ENCODE measurements at places on chromosomes 6 and 20.

- DNase-seq: no peak
These were observed 74.1 kb downstream of the FAM83B start for GRCh38 chr6:54920628-54921027.

DNA sequence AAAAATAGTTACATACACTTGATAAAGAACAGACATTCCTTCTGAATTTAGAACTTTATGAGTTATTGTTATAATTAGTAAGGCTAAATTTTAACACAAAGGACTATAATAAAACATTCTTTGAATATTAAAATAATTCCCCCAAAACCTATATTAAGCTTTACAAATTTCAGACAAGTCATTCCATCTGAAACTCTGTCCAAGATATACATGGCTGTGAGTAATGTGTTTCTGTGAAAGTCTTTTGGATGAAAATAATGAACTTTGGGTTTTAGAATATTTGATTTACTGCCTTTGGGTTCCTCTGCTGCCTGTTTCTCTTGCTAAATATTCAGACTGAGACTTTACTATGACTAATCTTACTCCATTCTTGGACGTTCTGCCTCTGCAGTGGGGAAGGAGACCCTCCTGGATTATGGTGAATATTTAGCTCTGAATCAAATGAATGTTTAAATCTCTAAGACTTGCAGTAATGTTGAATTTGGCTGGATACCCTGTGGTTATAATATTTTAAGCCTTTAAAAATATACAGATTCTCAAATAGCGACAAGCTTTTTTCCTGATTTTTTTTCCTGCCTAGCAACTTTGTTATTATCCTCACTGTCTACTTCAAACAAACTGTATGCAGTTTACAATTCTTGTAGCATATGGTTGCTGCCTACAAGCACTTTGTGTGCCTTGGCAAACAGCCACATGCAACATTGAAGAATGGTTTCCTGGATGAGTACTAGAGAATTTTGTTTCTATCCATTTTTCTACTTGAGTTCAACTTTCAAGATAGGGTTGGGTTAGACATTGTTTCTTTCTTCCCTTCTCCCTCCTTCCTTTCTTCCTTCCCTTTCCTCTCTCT, 51.4 kb downstream of the TXLNB start:
- no peak for DNase-seq

DNA sequence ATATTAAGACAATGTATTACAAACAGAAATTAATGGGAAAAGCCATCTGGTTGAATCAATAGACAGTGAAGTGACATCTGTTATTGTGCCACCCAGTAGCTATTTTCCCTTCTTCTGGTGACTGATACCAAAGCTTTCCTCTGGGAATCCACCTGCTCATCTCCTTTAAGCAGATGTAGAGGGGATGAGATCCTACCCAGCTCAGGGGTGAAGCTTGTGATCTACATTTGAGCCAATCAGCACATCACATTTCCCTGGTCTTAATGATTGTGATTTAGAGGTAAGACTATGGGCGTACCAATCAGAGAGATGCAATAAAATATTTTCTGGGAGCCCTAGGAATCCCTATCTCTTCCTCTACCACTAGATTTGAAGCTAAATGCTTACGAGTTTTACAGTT, 782.9 kb downstream of the PTPRT start:
- no peak for DNase-seq

- DNase-seq: no peak
These were observed 129.7 kb downstream of the PLG start for GRCh38 chr6:160831739-160832138.

DNA sequence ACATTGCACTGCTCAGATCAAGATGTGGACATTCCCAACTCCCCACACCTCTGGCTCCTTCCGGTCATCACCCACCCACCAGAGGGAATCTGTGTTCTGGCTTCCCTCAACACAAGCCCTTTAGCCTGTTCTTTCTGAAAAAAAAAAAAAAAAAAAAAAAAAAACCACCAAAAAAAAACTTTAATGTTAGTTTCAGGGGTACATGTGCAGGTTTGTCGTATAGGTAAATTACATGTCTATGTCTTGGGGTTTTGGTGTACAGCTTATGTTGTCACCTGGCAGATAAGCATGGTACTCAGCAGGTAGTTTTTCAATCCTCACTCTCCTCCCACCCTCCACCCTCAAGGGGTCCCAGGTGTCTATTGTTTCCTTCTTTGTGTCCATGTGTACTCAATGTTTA, 135.8 kb upstream of the FOXA2 start:
- DNase-seq: no peak

- no peak for DNase-seq
These were observed 85.3 kb downstream of the JARID2 start for GRCh38 chr6:15331143-15331542.

DNA sequence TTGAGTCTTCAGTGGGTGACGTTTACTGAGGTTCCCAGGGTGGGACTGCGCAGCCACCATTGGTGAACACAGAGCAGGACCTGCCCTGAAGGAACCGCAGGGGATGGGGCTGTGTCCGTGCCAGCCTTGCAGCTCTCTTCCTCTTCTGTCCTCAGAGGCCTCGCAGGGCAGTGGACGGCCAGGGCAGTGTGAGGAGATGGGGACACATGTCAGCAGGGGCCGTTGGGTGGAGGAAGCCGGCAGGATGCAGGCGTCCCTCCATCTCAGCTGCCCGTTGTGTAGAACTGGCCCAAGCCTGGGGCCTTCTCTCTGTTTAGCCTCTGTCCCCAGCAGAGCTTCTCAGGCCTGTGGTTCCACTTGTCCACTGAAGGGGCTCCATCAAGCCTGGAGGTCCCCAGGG, 53.6 kb upstream of the SMOC2 start:
- no peak for DNase-seq

- no peak for DNase-seq
These were observed 165.2 kb downstream of the DLL1 start for GRCh38 chr6:170125456-170126300.

DNA sequence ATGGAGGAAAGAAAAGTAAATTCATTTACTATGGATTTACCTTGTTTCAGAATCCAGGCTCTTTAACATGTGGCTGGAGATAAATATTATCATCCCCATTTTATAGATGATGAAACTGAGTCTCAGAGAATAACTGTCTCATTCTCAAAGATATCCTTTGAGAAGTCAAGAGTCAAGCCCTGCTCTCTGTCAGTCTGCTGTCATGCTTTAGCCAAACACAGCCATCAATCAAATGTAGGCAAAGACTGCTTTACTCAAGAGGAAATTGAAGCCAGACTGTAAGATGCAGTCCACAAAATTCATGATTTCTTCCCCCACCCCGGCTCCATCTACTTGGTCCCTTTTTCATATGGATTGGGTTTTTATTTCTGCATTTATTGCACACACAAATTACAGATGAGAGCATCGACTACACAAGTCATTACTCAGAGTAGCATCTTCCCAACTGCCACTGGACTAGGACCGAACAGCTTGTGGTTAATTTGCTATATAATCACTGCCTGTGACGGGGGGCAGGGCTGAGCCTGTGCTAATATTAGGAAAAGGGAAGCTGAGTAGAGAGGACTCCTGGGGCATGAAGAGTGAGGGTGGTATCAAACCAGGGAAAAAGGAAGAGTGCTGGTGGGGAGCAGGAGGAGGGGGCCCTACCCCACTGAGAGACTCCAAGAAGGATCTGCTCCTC, 102.7 kb upstream of the TOP1 start:
- DNase-seq: no peak

DNA sequence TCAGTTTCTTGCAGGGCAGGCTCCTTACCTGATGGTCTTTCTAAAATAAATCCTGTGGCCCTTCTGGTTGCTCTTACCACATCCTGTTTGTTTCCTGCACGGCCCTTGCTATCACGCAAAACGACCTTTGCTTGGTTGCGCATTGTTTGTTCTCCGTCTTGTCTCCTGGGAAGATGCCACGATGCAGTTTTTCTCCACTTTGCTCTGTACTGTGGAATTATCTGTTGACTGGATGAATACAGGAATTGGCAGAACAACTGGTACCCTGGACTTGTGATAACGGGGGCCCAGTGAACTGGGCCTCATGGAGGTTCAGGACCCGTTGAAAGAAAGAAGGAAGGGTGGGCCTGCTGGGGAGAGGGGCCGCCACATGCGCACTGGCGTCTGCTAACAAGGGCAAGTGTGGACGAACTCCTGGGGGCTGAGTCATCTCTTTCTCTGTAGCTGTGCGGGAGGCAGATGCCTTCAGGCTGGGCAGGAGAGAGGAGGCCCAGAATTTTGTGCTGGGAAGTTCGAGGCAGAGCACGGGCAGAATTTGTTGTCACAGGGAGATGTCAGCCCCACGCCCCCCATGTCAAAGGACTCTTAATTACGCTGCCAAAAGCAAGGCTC, 139.9 kb downstream of the BMP7 start:
- DNase-seq: no peak

DNA sequence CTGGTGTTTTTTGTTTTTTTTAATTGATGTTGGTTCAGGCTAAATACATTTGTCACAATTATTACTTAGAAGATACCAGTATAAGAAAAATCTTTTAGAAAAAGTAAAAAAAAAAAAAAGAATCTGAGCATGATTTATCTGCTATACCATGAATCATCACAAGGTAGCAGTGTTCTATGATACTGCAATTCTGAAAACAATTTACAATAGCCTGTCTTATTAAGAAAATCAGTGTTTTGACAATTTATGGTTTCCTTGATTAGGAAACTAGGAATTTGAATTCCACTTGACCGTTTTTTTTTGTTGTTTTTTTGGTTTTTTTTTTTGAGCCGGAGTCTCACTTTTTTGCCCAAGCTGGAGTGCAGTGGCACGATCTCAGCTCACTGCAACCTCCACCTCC, 9.3 kb upstream of the MAK start:
- no peak for DNase-seq

- DNase-seq: no peak
These were observed 5.9 kb downstream of the TMEM239 start for GRCh38 chr20:2822073-2822472.

DNA sequence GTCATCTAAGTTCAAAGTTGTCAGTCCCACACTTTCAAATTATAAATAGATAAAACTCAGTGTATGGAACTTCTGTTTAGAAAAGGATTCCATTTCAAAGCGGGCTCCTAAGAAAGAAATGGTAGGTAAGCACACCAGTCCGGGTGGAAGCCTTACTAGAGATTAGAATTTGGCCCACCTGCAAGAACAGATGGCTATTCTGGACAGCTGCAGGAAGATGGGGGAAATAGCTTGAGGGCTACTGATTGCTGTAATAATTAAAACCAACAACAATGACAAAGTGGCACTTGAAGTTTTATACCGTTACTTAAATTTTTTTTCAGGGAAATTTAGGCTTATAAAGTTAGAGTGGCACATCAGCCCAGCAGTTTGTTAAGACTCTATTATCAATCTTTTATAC, 83.3 kb downstream of the HIVEP2 start:
- no peak for DNase-seq

GRCh38 chr6:128516514-128516898, 3.9 kb downstream of the PTPRK start:
- no peak for DNase-seq

DNA sequence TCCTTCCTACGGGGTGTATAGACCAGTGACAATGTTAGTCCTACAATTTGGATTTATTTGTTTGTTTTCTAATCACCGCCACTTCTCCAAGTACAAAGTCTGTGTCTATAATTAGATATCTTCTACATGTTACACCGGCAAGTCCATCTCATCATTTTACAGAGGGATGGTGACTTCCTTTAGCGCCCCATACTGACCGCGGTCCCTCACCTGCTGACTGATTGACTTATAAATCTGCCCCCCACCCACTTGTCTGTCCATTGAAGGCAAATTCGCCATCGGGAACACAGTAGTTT, 8.9 kb upstream of the NR2E1 start:
- DNase-seq: no peak

GRCh38 chr6:75084018-75084417, 121.8 kb downstream of the COL12A1 start:
- no peak for DNase-seq

DNA sequence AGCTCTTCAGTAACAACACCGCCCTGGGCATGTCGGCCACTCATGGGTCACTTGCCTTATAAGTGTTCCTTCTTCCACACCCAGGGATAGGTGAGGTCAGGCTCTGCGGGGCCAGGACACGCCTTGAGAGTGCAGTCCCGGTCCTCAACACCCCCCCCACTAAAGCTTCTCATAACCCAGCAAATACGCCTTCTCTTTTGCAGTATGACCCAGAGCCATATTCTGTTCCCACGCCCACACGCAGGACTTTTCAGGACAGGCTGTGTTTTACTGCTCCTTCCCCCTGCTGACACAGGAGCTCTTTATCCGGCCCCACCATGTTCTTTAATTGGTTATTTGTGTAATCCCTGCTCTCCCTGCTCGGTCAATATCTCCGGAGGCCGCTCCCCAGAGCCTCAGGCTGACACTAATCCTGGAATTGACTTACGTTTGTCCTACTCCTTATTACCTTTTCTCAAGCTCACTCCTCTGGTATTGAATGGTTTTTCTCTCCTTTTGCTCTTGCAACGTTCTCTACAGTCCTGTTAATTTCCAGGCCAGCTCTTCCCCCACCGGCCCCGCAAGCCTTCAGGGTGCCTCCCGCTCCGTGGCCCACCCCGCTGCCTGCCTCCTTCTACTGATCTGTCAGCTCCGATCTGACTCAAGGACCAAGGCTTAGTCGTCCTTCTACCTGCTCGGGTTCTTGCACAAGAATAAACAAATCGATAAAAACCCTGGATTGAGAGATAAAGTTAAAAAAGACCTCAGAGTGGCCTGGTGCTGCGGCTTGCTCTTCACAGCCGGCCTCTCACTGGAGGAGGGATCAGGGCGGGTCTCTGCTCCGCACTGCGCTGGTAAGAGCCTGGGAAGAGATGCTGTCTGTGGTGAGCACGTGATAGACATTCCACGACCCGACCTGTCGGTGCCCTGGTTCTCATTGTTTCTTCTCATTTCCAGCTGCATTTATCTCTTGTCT, 357.5 kb downstream of the ZFAND3 start:
- DNase-seq: no peak

- no peak for DNase-seq
These were observed 16.5 kb downstream of the KPNA5 start for GRCh38 chr6:116697480-116697879.

DNA sequence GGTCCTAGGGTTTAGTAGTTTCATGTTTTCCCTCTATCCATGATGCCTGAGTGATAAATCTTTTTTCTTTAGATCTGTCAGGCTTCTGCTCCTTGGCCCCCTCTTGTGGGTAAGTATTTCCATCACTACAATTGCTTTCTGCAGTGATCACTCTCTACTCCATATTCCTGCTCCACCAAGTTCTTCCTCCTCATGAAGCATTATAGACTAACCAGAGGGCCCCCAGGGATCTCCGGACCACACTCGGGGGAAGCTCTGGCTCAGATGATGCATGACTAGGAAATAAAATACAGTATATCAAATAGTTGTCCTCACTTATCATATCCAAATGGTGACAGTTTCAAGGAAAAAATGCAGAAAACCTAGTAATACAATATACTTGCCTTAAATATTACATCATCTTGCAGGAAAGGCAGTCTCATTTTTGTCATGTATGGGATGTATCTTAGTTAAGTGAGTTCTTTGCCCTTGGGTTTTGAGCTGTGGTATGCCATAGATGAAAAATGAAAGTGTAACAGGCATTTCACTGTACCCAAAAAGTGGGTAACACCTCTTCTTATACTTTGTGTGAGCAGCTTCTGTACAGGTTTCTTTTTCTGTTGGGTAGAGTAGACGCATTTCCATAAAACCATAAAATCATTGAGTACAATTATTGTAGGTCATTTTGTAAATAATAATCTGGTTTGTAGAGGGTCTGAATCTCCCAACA, 200.9 kb upstream of the EYA4 start:
- no peak for DNase-seq
